ENCODE measurements at places on chromosomes 7 and 10. TPM values are rescaled to one million over a fixed set of nuclear protein-coding genes. Genes with fewer than 3 reads are reported as not detected.

DNA sequence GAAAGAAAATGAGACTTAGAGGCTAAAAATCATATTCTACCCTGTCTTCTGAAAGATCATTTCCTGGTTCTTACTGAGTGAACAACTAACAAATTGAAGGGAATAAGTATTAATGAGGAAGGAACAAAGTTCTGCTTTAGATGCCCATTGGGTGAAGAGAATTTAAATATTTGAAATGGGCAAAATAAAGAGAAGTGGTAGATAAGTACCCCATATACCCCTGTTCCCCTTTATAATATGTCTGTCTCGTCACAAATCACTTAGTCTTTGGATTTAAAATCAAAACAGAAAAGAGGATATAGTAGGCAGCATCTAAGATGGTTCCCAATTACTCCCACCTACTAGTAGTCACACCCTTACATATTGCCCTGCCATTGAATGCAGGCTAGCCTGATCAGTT, 13.2 kb downstream of the TES start:
- H3K4me1 ChIP-seq, result peaks cover 12% of the 10 kb centered on the region
- no peaks in the 10 kb centered on the region for H3K36me3 ChIP-seq
- H3K4me3 ChIP-seq, result no peak overlapping the region

DNA sequence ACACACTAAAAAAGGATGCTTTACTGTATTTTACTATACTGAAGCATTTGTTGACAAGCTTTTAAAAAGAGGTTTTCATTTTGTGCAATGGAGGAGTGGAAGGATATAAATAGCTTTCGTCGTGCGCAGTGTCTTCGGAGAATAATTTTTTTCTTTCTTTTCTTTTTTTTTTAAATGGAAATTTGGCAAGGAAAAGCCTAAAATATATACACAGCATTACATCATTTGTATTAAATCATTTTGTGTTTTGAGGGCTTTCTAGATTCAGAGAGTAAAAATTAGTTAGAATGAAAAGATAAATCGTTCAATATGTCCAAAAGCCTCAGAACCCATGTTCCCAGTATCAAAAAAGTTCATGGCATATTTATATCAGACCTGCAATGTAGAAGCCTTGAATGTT, 150.2 kb upstream of the FERD3L start:
- H3K36me3 ChIP-seq, result no peaks in the 10 kb centered on the region
- no peak overlapping the region for H3K4me3 ChIP-seq
- no peak for DNase-seq
- no peaks in the 10 kb centered on the region for H3K4me1 ChIP-seq
- no peak overlapping the region for H3K27ac ChIP-seq

- peaks cover 36% of the 10 kb centered on the region for H3K4me1 ChIP-seq
- peak overlapping the region; percentile 36 for H3K27ac ChIP-seq
- DNase-seq, result no peak
- peaks cover 10% of the 10 kb centered on the region for H3K36me3 ChIP-seq
- no peaks in the 10 kb centered on the region for H3K27me3 ChIP-seq
Measured at GRCh38 chr10:113754125-113754524, 2.6 kb downstream of the PLEKHS1 start.

- H3K27me3 ChIP-seq, result no peaks in the 10 kb centered on the region
- H3K4me1 ChIP-seq, result peaks cover 76% of the 10 kb centered on the region
- H3K4me3 ChIP-seq, result no peak overlapping the region
- H3K36me3 ChIP-seq, result no peaks in the 10 kb centered on the region
- no peak for DNase-seq
- peak overlapping the region; percentile 66 for H3K27ac ChIP-seq
Measured at GRCh38 chr7:130371046-130371445, 9.2 kb upstream of the CPA1 start.

Gene STEAP1B
- 0.56 TPM for polyA plus RNA-seq

GRCh38 chr10:75508239-75508813, 76.9 kb downstream of the LRMDA start:
- H3K36me3 ChIP-seq, result no peaks in the 10 kb centered on the region
- peaks cover 29% of the 10 kb centered on the region for H3K4me1 ChIP-seq
- H3K27me3 ChIP-seq, result no peaks in the 10 kb centered on the region
- DNase-seq, result peak; percentile 45
- H3K4me3 ChIP-seq, result no peak overlapping the region

Gene GAD2
- not detected for polyA plus RNA-seq

Gene HMX2
- 0.48 TPM for polyA plus RNA-seq

DNA sequence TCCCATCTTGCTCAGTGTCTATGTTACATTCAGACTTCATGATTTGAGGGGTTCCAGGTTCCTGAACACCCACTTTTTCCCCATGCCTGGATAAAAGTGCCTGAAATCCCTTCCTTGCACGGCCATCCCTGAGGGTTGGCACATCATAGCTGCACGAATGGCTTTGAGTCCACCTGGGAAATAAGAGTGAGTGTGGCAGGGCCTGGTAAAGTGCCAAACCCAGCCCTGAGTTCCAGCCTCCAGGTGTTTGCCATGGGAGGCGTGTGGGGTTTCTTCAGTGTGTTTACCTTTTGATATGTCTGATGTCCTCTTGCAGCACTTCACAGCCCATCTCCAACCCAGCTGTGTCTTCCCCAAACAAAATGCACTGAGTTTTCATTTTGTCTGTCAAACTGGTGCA, 145.7 kb downstream of the PAXIP1 start:
- H3K27me3 ChIP-seq, result no peaks in the 10 kb centered on the region
- no peak overlapping the region for H3K4me3 ChIP-seq
- no peak for DNase-seq
- no peaks in the 10 kb centered on the region for H3K4me1 ChIP-seq
- H3K27ac ChIP-seq, result no peak overlapping the region
- H3K36me3 ChIP-seq, result no peaks in the 10 kb centered on the region

Data from small intestine (tissue), 16 donors.